ENCODE measurements at places on chromosomes 12 and 14. TPM values are rescaled to one million over a fixed set of nuclear protein-coding genes. Genes with fewer than 3 reads are reported as not detected.

Gene SEC23A
- total RNA-seq: 126 TPM

Gene TXNDC16
- 7.3 TPM for total RNA-seq

Gene SPX
- total RNA-seq: 7.8 TPM

Gene GALNT6
- 1.6 TPM for total RNA-seq

Gene NDUFB1
- 279 TPM for total RNA-seq

Gene DPF3
- 1.6 TPM for total RNA-seq

Gene PARPBP
- 4.7 TPM for total RNA-seq

Data from skeletal muscle tissue (tissue), 5 donors.